ENCODE measurements at places on chromosomes 7 and 10.

DNA sequence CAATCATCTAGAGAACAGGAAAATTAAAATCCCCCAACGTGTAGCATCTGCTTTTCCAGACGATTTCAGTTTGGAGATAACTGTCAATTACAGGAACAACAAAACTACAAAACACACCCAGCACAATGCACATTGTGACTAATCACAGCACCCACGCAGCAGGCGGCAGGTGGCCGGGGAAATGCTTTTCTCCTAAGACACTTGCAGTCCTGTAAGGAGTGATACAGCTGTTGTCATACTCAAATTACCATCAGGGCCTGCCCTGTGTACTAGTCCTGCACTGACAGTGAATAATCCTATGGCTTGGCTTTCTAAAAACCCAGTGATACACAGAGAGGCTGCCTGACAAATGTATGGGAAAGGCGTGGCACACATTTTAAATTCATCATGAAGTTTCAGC is 37.8 kb downstream of the COBL start:
- no peak for DNase-seq

DNA sequence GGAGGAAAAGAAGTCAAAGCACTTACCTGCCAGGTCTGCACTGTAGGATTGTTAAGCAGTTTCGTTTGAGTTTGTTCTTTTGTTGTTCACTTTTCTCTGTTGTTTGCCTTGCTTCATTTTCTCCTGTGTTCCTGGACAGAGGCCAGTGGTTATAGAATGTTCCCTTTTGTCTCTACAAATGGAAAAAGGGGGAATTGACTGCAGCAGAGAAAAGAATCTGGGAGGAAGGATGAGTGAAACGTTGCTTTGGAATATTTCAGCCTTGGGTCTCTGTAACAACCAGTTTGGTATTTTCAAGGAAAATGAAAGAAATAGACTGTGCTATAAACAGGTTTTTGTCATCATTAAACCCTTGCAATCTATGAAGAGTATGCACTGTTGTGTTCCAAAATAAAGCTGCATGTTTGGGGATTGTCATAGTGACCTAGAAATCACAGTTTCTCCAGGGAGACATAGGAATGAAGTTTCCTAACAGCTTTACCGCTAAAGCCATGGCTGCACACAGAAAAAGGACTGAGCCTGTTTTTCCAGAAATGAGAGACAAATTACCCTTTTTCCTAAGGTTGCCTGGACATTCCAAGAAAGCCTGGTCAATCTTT is 60.8 kb upstream of the HABP2 start:
- peak; percentile 71 for DNase-seq

- DNase-seq: no peak
Measured at GRCh38 chr7:63072806-63073205, 925.8 kb upstream of the ZNF722 start.

- no peak for DNase-seq
Measured at GRCh38 chr10:129579228-129579627, 112.2 kb downstream of the MGMT start.

DNA sequence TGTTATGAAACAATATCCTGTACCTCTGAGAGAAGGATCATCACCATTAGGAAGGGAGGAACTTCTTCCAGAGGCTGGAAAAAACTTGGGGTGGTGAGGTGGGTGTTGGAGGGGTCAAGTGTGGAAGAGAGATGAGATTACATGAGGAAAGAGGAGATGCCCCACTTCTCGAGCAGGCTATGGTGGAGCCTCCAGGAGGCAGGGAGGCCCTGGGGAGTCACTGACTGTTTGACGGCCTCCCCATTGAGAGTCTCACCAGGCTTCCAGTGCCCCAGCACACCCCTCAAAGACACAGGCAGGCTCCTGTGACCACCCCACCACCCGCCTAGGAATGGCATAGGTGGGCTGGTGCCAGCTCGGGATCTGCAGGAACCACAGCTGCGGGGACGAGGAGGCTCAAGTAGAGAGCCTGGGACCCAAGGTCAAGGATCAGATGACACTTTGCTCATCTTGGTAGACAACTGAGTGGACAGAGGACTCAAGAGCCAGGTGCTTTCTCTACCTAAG is 185.3 kb upstream of the GDF10 start:
- DNase-seq: no peak

GRCh38 chr10:4051641-4052151 is 266.7 kb upstream of the KLF6 start:
- DNase-seq: no peak

- peak; percentile 21 for DNase-seq
Measured at GRCh38 chr10:89078724-89079672, 88.4 kb downstream of the FAS start.

DNA sequence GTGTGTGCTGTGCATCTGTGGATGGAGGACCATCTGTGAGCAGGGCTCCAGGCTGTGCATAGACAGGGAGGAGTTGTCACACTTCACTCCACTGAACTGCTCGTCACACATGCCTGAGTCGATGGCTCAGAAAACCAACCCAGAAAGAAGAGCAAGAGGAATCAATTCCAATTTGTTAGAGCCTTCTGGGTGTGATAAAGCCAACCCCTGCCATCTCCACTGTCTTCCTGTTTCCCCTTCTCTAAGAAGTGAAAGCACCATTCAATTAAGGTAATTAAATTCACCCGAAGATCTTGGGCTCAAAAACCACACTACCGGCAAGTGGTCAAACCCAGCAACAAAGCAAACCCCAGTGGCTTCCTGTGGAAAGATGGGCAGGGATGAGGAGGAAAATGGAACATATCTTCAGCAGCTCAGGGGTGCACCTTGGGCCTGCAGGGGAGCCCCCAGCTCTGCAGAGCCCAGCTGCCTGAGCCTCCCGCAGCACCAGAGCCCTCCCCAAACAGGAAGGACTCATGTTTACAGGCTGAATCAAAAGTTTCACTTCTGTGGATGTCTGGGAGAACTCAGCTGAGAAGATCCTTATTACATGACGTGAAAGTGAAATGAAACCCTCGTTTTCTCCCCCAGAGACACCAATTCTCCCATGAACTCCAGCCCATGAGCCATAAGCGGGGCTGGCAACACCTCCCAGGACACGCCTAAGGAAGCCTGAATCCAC is 10.9 kb downstream of the C10orf71 start:
- no peak for DNase-seq

DNA sequence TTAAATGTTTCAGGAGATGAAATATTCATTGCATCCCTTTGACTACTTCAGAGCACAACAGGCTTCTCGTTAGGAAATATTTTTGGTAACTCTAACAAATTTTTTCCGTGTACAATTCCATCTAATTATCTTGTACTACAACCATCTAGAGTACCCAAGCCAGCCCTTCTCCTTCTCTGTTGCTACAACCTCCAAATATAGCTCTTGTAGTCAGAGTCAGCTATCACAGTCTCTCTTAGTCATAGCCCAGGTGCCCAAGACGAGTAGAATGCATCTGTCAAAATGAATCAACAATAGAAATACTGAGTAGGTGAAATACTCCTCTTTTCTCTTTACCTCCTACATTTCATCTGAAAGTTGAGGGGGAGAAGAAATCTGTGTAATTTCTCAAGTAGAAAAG is 74.0 kb downstream of the INHBA start:
- DNase-seq: no peak

DNA sequence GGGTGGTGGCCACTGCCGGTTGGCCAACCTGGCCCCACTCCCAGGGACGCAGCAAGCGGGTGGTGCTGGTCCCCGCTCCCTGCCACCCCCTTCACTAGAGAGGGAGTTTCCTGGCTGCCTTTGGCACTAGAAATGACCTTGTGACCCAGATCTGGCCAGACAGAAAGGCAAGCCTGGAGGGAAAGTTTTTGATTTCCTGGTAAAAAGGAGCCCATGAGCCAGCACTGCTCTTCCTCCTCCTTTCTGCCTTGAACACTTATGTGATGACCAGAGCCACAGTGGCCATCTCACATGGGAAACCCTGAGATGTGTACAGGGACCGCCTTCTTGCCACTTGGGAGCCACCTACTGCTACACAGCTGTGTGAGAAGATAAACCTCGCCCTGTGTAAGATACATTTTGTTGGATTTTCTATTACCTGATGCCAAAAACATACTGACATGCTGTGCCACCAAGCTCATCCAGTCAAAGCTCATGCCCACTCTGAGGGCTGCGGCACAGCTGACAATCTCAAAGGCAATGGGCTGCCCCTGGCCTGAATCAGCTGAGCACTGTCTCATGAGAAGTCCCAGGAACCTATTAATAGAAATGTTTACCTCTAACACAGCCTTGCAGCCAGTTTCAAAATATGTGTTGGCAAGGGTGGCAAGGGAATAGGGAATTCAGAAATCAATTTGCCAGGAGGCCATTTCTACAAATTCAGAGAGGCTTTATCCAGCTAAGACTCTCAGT is 94.0 kb downstream of the CYTH3 start:
- DNase-seq: no peak

DNA sequence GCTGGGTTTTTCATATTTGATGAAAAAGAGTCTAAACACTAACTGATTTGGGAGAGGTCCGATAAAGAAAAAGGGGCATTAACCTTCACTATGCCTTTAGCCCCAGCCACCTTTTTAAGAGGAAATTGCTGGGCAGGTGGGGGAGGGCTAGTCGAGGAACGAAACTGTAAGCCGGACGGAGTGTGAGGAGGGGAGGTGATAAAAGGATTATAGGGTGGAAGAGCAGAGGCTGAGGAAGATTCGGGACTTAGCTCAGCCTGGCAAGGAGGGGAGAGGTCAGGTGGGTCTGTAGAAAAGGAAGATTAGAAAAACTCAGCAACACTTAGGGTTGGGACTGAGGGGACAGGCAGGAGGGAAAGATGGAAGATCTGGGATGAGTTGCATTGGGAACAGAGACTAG is 77.0 kb downstream of the TSPAN12 start:
- no peak for DNase-seq

DNA sequence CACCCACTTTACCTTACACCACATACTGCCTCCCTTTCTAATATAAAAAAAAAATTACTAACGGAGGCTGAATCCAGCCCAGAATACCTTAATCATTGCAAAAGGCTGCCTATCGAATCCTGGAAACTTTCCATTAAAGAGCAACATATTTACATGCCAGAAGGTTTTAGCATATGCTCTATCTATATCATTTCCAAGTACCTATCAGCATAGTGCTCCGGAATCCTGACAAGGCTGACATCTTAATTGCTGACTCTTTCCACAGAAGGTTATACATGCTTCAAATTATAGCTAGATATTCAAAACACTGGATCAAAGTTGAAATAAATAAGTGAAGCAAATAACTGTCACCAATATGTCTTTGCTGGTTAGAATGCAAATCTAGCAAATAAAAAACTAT is 170.9 kb upstream of the CDK1 start:
- no peak for DNase-seq

- DNase-seq: no peak
Measured at GRCh38 chr7:116324582-116324981, 114.2 kb downstream of the TES start.

DNA sequence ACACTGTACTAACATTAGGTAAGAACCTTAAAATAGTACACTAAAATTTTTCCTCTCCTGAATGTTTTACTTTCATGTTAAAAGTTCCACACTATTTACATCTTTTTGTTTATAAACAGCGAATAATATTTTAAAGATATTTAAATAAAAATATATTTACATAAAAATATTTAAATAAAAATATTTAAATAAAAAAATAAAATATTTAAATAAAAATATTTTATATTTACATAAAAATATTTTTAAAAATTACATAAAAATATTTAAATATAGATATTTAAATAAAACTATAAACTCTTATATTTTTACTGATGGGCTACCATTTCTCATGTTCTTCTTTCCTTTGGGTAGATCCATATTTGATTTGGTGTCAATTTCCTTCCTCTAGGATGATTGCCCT is 619.0 kb downstream of the ANKRD7 start:
- no peak for DNase-seq

GRCh38 chr10:77494327-77494726 is 143.3 kb downstream of the KCNMA1 start:
- peak; percentile 43 for DNase-seq

DNA sequence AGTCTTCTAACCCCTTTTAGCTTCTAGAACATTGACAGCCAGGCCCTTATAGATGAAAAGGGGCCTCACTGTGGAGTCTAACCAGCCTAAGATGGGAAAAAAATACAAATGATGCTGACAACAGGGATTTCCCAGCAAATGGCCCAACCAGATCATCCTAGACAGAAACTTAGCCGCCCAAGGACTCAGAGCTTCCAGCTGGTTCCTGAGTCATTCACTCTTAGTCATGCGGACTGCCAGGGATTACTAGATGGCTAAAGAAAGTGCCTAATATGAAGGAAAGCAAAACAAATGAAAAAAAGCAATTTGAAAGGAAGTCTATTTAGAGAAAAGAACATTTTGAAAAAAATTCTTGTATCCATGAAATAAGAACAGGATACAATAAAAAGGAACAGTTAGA is 23.7 kb downstream of the TSPAN14 start:
- peak; percentile 48 for DNase-seq

DNA sequence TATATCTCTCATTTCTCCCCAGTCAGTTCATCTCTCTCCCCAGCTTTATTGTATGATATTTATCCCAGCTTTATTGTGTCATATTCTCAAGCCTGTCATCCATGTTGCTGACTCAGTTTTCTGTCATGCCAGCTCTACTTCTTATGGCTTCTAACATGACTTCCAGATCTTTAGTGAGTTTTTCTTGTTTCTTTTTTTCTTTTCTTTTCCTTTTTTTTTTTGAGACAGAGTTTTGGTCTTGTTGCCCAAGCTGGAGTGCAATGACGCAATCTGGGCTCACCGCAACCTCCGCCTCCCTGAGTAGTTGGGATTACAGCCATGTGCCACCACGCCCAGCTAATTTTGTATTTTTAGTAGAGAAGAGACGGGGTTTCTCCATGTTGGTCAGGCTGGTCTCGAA is 28.7 kb upstream of the CALU start:
- DNase-seq: no peak

DNA sequence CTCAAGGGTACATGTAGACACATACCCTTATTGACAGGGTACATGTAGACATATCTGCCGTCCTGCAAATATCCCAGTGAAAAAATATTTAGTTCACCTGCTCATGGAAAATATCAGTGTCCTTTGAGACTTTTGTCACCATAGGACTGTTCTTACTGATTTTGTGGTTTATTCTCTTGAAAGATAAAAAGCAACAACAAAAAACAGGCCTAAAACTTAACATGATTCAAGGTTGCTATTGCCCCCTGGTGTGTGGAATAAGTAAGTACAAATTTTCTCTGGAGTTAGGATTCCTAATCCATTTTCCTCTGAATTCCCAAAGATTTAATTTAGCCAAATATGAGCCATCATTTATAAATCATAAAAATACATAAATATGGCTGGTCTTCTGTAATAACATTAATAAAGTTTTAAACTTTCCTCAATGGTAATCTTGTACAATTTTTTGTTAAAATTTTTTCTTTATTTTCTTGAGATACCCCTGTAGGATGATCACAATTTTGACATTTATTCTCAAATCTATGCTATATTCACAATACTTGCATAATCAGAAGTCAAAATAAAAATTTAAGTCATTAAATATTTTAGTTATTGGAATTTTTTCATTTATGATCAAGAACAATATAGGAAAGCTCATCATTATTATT is 741.4 kb upstream of the POT1 start:
- no peak for DNase-seq

All from AG20443 (cell line).